ENCODE measurements at places on chromosomes 5 and 9. TPM values are rescaled to one million over a fixed set of nuclear protein-coding genes. Genes with fewer than 3 reads are reported as not detected.

DNA sequence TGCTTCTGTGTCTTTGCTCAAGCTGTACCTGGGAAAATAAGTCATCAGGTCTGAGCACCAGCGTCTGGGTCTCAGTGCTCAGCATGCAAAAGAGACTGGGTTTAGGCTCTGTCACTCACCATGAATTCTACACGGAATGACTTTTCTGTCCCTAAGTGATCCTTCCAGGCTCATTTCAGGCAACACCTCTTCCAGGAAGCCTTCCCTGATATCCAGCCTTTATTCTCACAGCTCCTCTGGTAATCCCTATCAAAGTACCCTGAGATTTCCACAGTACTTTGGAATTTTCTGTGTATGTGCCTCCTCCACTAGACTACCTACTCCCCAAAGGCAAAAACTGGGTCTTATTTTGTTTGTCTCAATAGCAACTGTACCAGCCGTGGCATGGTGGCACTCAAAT is 92.7 kb upstream of the BOD1 start:
- no peak for DNase-seq

Gene TAF1L
- total RNA-seq, result 0.21 TPM

Gene MARCOL
- not detected for total RNA-seq

Gene LRRC70
- 6.7 TPM for total RNA-seq

Data from tibial nerve (tissue), 4 donors.